ENCODE measurements at places on chromosomes 16 and 17.

DNA sequence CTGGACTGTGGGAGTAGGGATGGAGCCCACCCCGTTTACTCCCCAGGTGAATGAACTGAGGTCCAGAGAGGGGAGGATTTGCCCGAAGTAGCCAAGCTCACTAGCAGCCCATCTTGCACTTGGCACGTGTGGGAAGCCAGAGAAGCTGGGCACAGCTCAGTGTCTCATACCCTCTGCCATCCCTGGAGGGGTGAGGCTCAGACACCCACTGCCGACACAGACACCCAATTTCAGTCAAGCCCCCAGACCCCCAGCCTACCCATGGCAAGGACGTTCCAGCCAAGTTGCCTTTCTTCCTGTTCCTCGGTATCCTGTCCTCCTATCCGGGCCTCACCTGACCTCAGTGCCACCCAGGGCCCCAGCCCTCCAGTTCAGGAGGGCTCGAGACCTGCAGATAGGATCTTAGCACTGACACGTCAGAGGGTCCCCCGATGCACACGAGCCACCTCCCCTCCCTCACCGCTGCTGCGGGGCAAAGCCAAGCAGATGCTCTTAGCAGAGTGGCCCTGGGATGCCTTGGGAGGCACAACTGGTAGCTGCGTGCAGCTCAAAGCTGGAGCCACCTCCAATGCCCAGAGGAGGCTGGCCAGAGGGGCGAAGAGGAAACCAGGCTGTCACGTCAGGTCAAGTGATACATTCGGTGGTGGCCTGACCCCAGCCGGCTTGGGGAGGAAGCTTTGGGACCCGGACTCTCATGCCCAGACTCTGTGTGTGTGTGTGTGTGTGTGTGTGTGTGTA lies 90.4 kb upstream of the TNRC6C start:
- DNase-seq, result no peak

- no peak for DNase-seq
Observed at GRCh38 chr16:61823326-61823725, 212.9 kb downstream of the CDH8 start.

DNA sequence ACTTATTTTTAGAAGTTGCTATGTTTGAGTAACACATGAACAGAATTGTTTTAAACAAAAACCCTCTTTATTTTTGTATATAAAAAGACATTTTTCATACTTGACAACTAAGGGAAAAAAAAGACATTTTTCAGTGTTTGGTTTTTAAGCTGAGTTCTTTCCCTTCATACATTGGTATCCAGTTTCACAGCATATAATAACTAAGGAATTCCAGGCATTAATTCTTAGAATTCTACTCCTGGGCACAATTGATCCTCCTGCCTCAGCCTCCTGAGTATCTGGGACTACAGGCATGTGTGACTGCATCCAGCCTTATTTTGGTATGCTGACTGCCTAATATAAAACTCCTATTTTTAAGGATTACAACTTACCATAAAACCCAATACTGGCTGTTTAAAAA lies 8.4 kb downstream of the FBXO47 start:
- no peak for DNase-seq

GRCh38 chr17:56710986-56711385 lies 117.5 kb downstream of the NOG start:
- no peak for DNase-seq

DNA sequence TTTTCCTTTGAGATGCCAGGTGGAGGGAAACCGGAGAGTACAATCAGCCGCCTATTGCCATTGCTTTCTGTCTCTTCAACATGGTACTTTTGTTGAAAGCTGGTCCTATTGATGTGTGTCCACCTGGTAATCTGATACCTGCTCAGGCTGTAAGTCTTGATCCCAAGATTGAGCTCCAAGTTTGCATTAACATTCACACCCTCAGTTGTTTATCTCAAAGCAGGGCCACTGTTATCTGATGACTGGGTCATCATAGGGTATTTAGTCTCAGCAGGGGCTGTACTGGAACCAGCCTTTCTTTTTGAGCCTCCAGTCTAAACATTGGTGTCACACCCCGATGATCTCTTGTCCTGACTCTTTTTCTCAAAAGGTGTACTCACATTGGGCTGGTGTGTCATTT lies 370.3 kb upstream of the TOM1L1 start:
- no peak for DNase-seq

DNA sequence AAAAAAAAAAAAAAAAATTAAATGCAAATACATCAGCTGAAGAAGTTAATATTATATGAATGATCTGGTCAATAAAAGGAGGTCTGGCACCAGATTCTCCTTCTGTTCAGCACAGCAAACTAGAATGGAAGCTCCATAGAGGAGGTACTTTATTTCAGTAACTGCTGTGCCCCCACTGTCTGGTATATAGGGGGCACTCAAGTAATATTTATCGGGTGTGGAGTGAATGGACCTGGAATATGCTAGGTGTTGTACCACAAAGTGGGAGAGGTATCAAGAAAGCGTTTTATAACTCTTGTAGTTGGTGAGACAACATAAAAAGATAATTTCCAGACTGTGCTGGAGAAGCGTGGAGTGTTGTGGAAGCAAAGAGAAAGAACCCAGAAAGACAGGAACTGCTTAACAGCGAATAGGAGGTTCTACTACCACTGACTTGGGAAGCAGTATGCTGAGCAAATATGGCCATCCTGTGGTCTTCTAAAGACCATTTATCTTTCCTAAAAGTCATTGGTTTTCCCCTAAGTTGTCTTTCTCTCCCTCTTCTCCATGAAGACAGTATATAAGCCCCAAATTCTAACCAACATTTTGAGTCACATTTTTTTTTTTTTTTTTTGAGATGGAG lies 12.2 kb upstream of the PRKCA start:
- no peak for DNase-seq

- no peak for DNase-seq
Observed at GRCh38 chr16:53768593-53768992, 64.6 kb downstream of the FTO start.

DNA sequence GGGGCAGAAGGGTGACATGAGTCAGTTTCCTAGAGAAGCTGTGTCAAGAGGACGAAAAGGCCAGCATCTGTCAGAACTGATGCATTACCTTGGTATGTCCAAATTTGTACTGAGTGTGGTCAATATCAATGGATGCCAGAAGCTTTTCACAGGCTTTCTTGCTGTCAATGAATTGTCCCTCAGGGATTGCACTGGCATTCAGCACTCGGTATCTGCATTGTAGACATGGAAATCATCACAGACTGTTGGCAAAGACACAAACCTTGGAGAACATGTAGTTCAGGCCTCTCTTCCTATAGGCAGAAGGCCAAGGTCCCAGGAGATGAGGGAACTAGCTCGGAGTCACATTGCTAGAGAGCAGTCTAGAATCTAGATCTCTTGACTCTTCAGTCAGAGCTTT lies 16.6 kb downstream of the MYH3 start:
- DNase-seq, result no peak

DNA sequence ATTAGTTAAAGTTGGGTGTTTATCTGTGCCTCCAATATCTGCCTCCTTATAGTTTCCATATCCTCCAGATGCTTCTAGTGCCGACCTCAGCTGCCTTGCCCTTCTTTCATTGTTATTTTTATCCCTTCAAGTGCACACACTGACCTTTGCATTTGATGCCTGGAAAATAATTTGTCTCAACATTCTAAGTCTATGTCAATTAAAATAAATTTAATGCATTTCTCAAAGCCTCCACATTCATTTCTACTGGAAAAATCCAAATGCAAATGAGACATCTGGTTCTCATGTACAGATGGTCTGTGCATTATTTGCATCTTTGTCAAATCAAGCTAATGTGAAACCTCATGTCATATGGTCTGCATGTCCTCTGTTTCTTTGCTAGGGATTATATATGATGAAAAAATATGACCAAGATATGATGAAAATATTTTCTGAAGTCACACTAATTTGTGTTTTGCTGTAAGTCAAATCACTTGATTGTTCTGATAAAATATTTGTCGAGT lies 61.4 kb downstream of the TMEM100 start:
- no peak for DNase-seq

- DNase-seq, result peak; percentile 80
Observed at GRCh38 chr17:28494445-28495188, 11.5 kb upstream of the FOXN1 start.

DNA sequence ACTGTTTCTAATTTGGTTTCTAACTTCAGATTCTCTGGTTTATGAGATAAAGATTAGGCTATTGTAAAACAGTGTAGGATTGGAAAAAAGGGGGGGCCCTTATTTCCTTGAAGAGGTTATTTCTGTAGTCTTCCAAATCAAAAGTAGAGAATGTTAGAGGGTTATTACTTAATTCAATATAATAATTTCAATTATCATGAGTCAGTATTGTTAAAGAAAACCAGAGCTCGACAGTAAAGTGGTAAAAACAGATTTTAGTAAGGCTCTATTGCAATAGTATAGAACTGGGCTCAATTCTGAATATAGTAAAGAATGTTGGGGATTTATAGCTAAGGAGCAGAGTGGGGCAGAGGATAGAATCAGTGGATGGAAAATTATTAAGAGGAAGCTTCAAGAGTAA lies 140.0 kb downstream of the TANC2 start:
- no peak for DNase-seq

DNA sequence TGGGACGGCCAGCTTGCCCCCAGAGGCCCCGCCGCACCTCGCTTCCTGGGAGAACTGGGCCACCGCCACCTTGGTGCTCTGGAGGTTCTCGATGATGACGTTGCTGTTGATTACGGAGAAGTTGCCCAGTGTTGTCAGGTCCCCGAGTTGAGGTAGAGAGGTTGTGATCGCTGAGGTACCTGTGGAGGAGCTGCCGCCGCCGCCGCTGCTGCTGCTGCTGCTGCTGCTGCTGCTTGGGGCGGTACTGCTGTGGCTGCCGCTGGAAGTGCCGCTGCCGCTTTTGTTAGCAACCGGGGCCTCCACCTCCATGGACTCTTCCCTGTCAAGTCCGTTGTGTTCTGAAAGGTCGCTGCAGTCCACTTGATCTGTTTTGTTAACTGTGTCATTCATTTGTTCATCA lies 9.5 kb downstream of the SALL1 start:
- DNase-seq, result no peak

DNA sequence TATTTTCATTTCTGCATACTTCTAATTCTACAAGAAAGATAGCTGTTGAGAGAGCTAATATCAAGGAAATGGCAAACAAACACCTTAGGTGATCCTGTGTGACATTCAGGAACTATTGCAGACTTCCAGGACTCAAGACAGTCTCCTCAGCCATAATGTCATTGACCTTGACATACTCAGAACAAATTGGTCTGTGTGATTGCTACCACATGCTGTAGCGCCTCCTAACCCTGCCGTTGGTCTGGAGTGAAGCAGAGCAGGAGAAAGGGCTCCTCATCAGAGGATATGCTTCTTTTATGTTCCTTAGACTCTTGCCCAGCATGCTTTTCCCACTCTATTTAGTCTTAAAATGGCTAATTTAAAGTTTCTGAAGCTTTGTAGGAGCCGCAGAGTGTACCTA lies 194.2 kb upstream of the TBX2 start:
- no peak for DNase-seq

DNA sequence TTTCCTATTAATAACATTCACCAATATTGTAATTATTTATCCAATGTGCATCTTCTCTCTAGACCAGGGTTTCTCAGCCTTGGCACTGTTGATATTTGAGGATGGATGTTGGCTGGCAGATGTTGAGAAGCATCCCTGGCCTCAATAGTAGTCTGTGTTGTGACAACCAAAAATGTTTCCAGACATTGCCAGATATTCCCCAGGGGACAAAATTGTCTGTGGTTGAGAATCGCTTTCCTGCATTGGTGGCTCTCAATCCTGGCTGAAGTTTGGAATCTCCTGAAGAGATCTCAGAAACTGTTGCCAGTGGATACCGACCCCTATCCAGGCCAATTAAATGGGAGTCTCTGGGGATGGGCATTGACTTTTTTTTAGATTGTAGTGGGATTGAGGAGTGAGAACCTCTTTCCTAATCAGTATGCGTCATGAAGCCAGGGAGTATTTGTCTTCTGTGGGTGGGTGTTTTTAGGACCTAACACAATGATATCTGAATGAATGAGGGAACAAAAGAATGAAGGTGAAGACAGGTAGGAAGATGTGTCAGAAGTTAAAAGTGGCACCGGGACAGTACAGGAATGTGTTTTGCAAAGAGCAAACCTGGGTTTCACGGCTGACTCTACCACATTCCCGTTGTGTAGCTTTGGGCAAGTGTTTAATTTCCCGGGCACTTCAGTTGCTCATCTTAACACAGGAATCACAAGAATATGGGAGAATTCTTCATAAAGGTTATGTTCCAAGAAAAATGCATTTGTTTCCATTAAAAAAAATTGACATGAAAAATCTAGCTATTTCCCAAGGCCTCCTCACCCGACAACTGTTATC lies 24.3 kb downstream of the HSD17B2 start:
- no peak for DNase-seq

- no peak for DNase-seq
Observed at GRCh38 chr17:42402117-42402516, 13.9 kb upstream of the STAT3 start.

GRCh38 chr17:62825182-62825581 lies 17.1 kb upstream of the MARCHF10 start:
- no peak for DNase-seq

DNA sequence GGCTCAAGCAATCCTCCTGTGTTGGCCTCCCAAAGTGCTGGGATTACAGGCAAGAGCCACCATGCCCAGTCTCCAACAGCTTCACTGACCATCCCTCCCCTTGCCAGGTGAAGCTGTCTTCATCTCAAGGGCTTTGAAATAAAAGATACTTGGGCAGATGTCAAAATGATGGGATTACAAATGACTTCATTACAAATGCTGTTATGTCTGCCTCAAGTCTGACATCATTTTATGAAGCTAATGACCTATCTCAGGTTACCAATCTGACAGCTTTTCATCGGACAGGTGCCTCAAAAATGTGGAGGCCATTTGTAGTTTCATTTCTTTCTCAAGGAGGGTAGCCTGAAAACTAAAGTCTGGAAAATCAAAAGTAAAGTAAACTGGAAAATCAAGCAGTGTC lies 323.7 kb upstream of the TBX2 start:
- DNase-seq, result no peak

GRCh38 chr17:63596856-63597586 lies 3.7 kb upstream of the TACO1 start:
- DNase-seq, result no peak

- no peak for DNase-seq
Observed at GRCh38 chr16:57469046-57469445, 6.6 kb downstream of the POLR2C start.

DNA sequence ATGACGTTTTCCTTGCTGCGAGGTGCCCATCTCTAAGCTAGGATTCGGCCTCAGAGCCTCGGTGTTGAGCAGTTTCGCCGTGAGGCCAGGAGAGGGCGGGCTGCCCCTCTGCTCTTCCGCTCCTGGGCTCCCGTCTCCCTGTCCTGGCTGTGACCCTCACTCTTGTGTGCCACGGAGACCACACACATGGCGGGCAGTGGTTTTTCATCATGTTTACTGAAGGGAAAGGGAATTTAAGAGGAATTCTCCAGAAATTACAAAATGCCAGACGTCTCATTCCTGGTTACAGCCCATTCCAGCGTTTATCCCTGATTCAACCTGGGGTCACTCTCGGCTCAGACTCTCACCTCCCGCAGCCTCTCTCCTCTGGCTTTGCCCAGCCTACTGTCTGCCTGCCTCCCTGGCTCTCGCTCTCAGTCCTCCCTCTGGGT lies 96.8 kb upstream of the ELAC2 start:
- DNase-seq, result no peak

DNA sequence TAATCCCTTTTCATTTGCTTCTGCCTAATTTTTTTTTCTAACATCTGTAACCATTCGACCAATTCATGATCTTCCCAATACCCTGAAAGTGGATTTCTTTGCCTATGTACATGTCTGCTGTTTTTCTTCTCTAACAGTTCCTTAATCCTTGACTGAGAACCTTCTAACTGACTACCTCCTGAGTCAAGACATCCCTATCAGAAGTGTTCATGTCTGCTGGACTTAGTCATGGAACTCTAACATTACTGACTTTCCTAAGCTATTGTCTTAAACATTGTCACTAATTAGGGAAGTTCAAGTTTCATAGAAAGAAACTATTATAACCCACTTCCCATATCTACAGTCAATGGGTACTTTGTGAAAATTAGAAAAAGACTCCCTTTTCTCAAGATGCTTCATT lies 52.4 kb upstream of the IRX5 start:
- no peak for DNase-seq
